ENCODE measurements at places on chromosomes 13 and 19.
A peak's percentile ranks its signal among the peaks of the same experiment; 100 is the strongest.

DNA sequence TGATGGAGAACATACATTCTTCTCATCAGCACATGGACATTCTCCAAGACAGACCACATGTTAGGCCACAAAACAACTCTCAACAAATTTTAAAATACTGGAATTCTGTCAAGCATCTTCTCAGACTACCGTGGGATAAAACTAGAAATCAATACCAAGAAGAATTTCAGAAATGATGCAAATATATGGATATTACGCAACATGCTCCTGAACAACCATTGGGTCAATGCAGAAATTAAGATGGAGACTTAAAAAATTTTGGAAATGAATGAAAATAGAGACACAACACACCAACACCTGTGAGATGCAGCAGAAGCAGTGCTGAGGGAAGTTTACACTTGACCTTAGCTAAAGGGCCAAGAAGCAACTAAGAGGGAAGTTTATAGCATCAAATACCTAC is 162.8 kb downstream of the CACNA1A start:
- DNase-seq, result peak; percentile 54

GRCh38 chr13:58587183-58587582 is 955.6 kb downstream of the PCDH17 start:
- no peak for DNase-seq

GRCh38 chr13:21884299-21884909 is 213.5 kb downstream of the FGF9 start:
- no peak for DNase-seq

GRCh38 chr13:106376401-106377112 is 158.9 kb downstream of the EFNB2 start:
- peak; percentile 87 for DNase-seq

DNA sequence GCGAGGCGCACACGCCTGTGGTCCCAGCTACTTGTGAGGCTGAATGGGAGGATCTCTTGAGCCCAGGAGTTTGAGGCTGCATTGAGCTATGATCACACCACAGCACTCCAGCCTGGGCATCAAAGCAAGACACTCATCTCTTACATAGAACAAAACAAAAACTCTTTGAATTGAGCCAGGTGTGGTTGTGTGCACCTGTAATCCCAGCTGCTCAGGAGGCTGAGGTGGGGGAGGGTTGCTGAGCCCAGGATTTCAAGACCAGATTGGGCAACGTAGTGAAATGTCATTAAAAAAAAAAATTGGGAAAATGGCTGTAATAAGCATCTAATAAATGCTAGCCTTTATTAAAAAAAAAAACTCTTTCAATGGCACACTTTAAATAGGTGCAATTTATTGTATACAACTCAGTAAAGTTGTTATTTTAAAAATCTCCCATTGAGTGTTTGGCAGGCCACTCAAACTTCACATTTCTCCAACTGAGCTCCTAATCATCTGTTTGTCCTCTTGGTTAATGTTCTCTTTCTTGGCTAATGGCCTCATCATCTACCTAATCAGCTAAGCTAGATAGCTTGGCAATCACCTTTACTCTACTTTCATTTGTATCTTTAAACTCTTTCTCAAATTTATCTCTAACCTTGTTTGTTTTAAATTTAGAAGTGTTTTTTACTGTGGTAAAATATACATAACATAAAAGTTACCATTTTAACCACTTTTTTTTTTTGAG is 28.1 kb upstream of the HMGB1 start:
- no peak for DNase-seq

- DNase-seq, result no peak
Observed at GRCh38 chr19:1580382-1580781, 12.3 kb upstream of the MEX3D start.

DNA sequence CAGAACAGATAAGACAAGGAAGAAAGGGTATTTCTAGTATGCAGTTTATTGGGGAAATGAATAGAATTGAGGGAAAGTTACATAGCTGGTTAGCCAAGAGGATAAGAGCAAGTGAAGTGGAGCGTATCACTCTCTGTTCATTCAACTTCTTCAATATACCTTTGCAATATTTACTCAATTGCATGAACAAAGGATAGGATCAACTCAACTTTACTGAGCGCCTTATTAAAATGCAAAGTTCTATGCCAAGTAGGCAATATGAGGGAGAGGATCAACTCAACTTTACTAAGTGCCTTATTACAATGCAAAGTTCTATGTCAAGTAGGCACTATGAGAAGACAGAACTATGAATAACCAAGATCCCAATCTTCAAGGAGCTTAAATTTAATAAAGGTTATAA is 43.9 kb downstream of the ZC3H13 start:
- DNase-seq, result no peak

DNA sequence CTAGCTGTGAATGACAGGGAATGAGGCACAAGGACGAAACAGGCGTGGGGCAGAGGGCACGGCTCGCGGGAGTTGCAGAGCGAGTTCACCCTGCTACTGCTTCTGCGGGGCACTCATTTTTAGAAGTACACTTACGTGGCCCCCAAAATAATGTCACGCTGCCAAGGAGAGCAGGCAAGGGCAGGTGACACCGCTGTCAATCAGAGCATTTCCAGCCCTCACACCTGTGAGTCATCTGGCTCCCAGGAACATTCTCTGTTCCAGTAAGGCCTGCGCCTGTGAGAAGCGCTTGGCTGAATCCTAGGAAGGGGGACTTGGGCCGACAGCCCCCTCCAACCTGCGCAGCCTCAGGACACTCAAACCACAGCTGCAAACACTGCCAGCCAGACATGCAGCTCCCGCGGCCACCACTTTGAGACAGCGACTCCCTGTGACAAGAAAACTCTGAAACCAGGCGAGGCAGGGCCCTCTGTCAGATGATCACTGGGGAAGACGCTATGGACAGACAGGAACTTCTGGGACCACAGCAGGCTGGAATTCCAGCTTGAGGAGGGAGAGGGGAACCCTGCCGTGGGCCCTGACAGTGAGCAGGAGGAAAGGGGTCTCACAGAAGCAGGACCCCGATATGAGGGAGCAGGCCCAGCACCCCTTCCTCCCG is 12.7 kb downstream of the DOT1L start:
- no peak for DNase-seq

- no peak for DNase-seq
Observed at GRCh38 chr19:56134654-56134921, 6.5 kb upstream of the ZNF444 start.

DNA sequence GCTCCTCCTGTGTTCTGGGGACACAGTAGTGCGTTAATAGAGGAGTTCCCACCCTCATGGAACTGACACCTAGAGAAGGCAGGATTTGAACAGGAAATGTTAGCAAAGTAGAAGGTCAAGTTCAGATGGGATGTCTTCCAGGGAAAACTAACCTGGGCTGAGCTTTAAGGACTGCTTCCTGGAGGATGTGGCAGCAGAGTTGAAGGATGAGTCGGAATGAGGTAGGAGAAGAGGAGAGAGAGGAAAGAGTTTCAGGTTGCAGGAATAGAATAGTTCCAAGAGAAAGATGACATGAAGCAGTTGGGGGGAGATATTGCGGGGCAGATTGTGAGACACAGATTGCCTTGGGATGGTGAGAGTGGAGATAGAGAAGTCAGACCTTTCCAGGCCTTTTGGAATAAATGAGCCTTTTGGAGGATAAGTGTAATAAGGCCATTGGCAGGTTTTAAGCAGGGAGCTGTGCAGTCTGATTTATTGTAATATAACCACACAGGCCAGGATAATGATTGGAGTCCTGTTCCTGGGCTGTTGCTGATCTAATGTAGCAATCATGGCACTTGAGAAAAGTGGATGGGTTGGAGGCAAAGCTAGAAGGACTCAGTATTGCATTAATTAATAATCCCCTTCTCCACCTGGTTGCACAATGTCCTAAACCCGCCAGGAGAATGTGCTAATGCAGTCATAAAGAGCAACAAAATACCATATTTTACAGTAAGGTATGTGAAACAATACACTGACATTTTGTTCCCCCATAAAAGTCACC is 205.4 kb downstream of the SHISA2 start:
- DNase-seq, result no peak

- no peak for DNase-seq
Observed at GRCh38 chr19:55498246-55498840, 10.1 kb downstream of the SSC5D start.

GRCh38 chr19:56086671-56087430 is 34.2 kb downstream of the ZNF787 start:
- DNase-seq, result no peak

DNA sequence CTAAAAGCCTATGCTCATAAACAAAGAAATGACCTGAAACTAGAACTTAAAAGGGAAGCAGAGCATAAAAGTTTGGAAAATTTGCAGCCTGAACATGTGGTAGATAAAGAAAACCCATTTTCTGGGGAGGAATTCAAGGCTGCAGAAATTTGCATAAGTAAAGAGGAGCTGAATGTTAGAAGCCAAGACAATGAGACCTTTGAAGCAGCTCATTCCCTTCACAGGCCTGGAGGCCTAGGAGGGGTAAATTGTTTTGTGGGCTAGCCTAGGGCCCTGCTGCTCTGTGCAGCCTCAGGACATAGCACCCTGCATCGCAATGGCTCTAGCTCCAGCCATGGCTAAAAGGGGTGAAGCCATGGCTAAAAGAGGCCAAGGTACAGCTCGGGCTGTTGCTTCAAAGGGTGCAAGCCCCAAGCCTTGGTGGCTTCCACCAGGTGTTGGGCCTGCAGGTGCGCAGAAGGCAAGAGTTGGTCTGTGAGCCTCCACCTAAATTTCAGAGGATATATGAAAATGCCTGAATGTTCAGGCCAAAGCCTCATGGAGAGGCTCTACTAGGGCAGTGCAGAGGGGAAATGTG is 38.3 kb downstream of the ZIC2 start:
- DNase-seq, result no peak

DNA sequence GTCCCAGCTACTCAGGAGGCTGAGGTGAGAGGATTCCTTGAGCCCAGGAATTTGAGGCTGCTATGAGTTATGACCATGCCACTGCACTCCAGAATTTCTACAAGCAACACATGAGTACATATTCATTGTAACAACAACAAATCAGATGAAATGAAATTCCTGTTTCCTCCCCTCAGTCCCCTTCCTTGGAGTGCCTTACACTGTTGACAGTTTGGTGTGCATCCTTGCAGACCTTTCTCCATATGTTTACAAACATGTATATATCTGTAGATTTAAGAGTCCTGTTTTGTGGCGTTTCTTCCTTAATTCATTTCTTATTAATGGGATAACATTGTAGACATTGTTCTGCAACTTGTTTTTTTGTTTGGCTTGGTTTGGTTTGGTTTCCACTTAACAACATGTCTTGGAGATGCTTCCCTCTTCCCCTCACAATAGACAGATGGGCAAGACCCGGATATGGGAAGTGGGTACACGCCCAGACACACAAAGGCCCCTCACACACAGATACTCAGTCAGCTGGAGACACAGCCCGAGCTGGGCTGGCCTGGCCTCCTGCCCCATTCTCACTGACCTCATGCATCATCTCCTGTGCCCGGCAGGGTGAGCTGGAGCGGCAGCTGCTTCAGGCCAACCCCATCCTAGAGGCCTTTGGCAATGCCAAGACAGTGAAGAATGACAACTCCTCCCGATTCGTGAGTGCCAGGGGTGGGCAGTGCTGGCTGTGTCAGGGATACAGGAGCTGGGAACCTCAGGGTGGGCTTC is 21.7 kb downstream of the MYH14 start:
- DNase-seq, result no peak

DNA sequence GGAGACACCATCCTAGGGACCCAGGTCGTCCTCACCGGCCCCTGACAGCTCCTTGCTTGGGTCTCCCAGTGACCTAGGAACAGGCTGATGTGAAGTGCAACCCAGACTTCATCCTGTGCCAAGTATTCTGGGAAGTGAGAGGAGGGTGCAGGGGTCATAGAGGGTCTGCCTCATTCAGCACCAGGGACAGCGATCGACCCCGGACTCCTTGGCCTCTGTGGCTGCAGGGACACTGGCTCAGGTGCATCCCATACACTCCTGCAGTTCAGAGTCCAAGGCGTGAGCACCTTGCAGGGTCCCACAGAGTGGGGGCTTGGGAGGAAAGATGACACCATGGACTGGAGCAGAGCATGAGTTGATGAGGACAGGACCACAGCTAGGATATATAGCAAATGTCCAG is 10.0 kb upstream of the OR10H2 start:
- no peak for DNase-seq

DNA sequence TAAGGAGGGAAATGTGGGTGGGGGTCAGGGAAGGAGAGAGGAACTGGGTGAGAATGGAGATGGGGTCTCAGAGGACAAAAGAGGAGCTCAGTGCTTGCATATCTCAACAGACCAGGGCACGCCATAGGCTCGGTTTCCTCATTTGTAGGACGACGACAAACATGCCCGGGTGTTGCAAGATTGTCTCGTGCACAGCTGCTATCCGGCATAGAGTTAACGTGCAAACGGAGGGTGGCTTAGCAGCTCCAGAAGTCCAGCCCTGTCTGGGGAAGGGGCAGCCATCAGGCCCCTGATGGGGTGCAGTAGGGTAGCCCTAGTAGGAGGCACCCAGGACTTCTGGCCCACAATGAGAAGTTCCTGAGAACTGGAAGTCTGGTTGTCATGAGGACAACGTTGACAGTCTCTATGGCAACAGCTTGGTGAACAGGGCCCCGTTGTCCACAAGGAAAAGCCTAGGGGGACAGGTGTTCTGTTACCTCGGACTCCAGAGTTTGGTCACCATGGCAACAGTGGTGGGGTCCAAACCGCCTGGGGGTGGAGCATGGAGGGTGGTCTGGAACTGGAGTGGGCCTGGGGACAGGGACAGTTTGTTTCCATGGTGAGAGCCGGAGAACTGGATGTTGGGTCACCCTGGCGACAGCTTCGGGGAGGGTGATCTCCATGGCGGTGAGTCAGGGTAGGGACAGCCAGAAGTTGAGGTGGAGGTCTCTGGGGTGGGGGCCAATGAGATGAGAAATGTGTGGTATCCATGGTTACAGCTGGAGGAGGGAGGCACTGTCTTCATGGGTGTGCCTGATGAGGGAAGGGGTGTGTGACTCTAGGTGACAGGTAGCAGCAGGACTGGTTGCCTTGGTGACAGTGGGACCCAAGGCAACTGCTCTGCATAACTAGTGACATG is 16.8 kb downstream of the TM6SF2 start:
- no peak for DNase-seq

GRCh38 chr13:61960981-61961380 is 545.3 kb upstream of the PCDH20 start:
- no peak for DNase-seq

GRCh38 chr19:14381689-14382474 is 638 bp downstream of the ADGRE5 start:
- peak; percentile 69 for DNase-seq

DNA sequence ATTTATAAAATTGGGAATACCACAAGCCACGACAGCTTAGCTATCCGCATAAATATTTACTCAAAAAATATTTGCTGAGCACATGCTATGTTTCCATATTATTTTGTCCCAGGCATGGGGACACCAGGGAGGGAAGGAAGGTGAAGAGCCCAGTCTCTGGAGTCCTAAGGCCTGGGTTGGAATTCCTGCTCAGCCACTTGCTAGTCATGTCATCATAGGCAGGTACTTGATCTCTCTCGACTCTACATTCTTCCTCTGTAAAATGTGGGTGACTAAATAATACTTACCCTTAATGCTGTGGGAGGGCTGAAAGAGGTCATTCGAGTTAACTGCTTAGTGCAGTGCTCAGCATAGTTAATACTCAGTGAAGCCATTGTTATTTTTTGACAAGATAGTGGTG is 4.3 kb upstream of the RNASEH2B start:
- no peak for DNase-seq

Measured in AG10803 (cell line).